Astrocyte (in vitro differentiated cells and primary cell): ENCODE measurements at places on chromosomes 12 and 14.

DNA sequence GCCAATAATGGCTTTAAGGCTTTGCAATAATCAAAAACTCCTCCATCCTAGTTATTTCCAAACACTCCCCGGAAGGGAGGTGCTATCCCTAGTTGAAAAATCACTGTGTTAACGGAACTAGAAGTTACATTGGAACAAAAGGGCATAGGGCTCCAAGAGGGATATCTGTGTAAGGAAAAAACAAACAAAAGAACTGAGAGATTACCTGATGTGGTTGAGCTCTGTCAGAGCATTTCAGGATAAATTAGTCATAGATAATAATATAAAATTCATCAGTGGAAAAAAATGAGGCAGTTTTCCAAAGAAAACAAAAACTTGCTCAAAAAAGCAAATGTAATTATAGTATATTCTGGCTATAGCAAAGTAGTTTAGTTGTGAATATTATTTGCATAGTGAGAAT is 27.4 kb upstream of the PAPLN start:
- DNase-seq: peak; percentile 71

DNA sequence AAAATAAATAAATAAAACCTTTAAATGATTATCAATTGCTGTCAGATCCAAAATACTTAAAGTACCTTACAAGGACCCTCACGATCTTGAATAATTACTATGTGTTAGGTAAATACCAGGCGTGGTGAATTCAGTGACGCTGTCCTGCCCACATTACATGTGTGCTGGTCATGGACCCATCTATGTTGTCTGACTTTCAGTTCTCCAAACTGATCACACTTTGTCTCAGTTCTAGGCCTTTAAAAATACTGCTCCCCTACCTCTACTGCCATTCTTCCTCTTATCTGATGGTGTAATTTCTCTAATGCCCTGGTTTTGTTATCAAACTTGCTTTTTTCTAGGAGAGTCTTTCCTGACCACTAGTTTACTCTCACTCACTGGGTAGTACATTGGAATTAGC is 520.7 kb downstream of the TRHDE start:
- no peak for DNase-seq

GRCh38 chr14:84894254-84894653 is 635.7 kb upstream of the FLRT2 start:
- DNase-seq: no peak

DNA sequence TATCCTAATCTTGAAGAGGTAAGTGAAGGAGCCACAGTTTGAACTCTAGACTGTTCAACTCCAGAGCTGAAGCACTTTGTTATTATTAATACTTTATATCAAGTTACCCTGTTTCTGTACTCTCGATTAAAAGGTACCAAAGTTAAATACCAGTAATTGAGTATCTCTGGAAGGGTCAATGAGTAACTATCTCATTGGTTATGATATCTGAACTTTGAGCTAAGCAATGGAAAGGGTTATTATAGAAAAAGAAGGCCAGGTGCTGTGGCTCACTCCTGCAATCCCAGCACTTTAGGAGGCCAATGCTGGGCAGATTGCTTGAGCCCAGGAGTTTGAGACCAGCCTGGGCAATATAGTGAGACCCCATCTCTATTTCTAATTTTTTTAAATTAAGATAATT is 9.9 kb downstream of the TMEM19 start:
- no peak for DNase-seq
